ENCODE measurements at places on chromosomes 2 and 18.

DNA sequence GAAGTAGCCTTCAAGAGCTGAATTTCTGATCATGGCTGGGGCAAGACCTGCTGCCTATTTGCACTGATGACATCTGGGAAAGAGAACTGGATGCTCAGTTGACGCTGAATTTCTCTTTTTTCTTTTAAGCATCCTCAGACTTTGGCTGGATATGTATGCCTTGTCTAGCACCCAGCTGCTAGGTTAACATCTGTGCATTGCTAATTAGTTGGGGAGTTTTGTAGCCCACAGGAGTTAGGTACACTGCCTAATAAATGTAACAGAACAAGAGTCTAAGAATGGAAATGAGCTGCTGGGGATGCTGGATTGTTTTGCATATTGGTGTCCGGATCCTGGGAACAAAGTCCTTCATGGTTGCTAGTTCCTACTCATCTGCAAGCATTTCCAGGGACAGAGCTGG lies 40.9 kb upstream of the STPG4 start:
- DNase-seq, result no peak

DNA sequence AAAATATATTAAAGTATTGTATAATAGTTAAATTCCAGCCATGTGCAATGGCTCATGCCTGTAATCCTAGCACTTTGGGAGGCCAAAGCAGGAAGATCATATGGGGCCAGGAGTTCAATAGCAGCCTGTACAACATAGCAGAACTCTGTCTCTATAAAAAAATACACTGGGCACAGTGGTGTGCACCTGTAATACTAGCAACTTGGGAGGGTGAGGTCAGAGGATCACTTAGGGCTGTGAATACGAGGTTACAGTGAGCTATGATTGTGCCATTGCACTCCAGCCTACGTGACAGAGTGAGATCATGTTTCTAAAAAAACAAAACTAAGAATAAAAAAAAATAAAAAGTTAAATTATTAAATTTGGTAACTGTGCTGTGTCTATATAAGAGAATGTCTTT lies 36.1 kb downstream of the ZRANB3 start:
- no peak for DNase-seq

DNA sequence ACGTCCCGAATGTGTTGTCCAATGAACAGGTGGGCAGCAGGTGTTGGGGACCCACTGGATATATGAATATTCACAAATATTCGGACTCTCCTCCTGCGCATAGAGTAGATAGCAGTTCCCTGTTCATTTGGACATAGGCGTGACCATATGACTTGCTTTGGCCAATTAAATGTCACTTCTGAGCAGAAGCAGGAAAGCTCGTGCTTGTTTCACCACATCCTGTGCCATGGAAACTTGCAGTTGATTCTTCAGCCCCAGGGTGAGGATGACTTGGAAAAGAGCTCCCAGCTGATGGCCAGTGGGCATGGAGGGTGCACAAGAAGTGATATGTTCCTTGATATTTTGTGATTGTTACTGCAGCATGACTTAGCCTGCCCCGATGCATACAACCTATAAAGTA lies 52.6 kb downstream of the PTPRM start:
- DNase-seq, result no peak

DNA sequence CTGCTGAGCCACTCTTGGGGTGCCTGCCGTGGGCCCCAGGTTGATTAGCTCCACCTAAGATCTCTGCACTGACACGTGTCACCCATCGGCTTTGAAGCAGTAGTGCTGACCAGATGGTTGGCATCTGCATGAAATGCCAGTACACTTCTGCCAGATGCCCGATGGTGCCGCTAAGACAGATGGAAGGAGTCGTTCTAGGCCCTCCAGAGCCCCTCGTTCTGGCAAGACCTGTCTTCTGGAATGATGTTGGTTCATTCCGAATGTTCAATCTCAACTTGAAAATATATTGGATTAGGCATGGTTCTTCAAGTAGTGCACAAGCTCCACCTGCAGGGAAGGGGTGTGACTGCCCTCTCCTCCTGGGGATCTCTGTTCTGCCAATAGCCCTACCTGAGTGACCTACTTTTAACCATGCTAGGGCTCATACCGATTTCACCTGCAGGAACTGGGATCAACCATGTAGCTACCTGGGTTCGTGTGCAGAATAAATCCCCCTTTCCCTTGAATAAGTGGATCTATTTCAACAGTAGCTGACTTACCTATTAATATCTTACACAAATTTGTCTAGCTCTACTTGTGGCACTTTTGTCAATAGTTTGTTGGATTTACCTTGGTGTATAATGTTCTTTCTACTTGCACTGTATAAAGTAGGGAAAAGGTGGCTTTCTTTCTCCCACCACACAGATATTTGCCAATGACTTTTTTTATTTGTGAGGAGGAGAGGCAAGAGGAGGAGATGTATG lies 342.6 kb downstream of the CTNNA2 start:
- no peak for DNase-seq

- no peak for DNase-seq
These were observed 24.8 kb downstream of the WDR75 start for GRCh38 chr2:189466046-189466445.

DNA sequence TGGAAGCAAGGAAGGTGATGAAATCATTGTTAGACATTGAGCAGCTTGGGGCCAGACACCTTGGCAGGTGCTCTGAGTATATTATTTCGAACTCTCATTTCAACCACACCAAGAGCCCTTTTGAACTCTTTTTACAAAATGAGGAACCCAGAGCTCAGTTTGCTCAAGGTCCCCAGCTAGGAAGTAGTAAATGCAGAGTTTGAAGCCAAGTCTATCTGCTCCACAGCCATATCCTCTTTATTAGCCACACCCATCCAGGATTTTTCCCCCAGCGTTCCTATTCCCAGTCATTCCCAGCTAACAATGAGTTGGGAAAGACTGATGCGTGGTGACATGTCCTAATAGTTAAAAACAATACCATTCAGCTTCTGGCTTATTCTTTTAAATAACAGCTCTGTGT lies 40.2 kb downstream of the SEMA4F start:
- no peak for DNase-seq

DNA sequence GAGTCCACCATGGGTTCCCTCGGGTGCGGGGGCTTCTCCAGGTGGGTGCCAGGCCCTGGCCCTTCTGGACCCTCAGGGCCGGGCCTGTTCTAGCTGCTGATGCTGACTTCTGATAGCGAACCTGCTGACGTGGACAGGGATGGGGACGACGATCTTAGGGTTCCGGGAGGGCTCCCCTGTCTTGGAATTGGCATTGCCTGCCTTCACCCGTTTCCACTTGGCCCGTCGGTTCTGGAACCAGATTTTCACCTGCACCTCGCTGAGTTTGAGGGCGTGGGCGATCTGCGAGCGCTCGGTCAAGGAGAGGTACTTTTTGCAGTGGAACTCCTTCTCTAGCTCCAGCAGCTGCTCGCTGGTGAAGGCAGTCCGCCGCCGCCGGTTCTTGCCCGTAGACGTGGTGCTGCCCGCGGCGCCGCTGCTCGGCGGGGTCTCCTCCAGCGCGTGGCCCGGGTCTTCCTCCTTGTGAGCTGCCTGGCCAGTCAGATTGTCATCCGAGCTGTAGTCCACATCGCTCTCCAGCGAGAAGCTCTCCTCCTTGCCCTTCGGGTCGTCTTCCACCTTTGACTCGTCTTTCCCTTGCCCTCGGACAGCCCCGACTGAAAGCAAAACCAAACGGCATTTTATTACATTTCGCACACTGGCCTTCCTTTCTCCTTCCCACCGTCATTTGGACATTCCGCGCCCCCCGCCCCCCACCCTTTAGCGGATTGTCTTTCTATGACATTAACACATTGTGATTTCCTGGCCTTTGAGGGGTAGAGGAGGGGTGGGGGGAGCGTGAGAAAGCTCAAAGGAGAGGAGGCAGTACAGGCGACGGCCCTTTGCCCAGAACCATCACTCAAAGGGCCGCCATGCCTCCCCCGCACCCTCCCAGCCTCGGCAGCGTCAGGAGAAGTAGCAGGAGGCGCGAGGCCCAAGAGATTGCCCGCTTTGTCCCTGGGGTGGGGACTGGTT lies 2.1 kb downstream of the GBX2 start:
- no peak for DNase-seq

- DNase-seq, result no peak
These were observed 591.2 kb downstream of the RNF144A start for GRCh38 chr2:7508296-7508943.

DNA sequence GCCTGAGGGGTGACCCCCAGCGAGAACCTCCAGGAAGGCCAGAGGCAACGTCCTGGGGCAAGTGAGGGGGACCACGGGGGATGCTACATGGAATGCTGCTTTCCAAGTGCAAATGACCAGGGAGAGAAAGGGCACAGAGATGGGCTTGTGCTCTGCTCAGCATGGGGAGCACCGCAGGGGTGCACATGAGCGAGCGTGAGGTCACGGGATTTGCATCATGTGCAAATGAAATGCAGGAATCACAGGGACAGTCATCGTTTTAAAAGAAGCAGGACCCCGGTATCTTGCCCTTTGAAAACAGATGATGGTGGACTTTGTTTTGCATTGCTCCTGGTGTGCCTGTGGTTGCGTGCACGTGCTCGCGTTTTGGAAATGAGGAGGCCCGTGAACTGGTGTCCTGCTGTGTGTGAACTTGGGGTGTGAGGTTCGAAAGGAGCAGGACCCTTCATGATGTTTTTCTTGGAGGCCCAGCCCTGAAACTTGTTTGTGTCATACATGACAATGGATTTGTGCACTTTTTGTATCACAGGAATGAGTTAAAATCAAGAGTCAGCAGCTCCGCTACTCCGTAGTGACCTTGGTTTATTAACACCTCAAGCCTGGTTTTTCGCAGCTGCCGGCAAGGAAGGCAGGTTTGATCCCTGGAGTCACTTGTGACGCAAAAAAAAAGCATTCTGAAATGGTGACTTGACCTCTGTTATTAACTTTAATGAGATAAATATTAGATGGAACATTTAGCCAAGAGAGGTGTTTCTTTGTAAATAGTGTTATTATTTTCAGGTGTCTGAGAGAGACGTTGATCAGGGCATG lies 234.5 kb downstream of the LDLRAD4 start:
- no peak for DNase-seq

DNA sequence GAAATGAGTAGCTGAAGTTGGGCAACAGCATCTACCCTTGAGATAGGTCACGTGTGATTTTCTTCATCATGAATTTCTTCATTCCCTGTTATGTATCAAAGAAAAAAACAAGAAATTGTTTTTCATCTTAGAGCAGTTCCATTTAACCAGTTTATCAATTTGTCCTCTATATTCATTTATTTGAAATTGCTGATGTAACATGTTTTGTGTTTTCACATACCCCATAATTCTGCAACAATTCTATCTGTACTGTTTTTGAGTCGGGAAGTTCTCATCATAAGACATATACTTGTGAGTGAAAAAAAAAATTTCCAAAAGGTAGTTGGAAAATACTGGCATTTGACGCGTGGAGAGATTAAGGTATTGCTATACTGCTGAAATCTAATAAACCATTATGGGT lies 422.6 kb upstream of the REG3G start:
- no peak for DNase-seq

DNA sequence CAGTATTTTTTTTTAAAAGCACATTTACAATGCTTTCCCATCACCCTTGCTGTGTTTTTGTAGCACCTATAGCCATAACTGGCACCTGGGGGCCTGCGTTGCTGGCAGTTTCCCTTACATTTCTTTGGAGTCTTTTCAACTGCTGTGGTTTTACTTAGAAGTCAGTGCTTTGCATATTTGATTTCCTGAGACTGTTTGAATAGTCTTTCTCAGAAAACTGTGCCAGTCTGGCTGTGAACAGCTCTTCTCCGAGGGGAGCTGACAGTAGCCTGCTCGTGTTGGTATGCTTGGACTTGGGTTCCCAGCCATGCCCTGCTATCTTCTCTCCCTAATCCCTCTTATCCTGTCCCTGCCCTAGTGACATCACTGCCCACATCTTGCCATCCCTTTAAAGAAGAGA lies 81.5 kb downstream of the DPP4 start:
- peak; percentile 87 for DNase-seq

DNA sequence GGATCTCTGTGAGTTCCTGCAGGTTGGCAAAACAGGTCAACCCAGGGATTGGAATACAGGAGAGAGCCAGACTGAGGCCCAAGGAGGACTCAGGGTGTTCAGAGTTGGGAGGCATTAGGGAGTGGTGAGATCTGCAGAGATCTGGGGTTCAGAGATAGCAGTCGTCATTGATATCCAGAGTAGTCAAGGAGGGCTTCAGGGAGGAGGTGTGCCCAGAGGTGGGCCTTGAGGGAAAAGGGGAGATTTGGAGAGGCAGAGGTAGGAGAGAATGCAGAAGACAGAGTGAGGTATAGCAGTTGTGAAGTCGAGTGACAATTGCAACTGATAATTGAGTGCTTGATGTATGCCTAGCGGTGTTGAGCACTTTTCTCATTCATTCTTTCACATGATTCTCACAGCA lies 70.3 kb downstream of the CTIF start:
- no peak for DNase-seq

DNA sequence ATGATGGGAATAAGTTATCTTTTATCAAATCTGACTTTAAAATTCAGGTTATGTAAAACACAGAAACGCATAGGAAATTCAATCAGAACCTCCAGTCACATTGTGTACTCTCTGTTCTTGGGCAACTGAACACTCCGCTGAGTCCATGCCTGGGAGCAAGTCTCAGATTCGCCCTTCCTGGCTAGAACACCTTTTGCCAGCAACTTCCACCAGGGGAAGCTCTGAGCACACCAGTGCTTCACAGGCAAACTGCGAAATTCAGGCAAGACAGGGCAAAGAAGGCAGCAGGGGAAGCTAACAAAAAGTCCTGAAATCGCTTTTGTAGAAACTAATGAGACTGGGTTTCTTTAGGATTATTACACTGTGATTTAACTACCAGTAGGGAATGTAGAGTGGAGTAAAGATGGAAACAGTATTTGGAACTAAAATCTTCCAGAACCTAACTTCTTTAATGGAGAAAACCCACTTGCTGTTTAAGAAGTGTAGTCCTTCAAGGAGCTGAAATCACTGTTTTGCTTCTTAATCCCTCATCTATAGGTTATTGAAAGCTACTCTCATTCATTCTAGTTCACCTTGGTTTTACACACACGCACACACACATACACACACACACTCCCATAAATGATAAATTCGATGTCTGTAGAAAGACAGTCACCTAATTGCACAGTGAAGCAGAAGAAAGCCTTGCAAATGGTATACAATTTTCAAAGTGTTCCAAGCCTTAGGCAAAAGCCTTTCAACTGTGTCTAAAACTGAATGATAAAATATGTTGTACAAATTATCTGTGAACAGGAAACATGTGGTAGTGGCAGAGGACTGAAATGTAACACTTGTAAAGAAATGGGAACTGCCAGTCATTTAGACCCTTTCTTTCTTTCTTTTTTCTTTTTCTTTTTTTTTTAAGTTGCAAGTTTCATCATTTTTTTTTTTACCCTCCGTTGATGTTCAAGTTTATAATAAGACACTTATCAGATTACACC lies 214.5 kb downstream of the TMEM182 start:
- no peak for DNase-seq
